ENCODE measurements at places on chromosomes 2 and 18. TPM values are rescaled to one million over a fixed set of nuclear protein-coding genes. Genes with fewer than 3 reads are reported as not detected.

The PLA2R1 gene
- total RNA-seq, result 2.0 TPM

The VSNL1 gene
- not detected for total RNA-seq

The NEU4 gene
- not detected for total RNA-seq

The TMEFF2 gene
- 0.96 TPM for total RNA-seq

The ABHD1 gene
- not detected for total RNA-seq

The REG3A gene
- total RNA-seq, result not detected

The ATG16L1 gene
- total RNA-seq, result 16.0 TPM

The TRABD2A gene
- 5.3 TPM for total RNA-seq

The CMPK2 gene
- 4.7 TPM for total RNA-seq

The CRYGD gene
- total RNA-seq, result not detected

The VIL1 gene
- total RNA-seq, result not detected

The SLC39A6 gene
- 33.1 TPM for total RNA-seq

Measured in epithelial cell of alveolus of lung (primary cell).